ENCODE measurements at places on chromosomes 12 and 14. TPM values are rescaled to one million over a fixed set of nuclear protein-coding genes. Genes with fewer than 3 reads are reported as not detected.

The TMEM30B gene
- 2.2 TPM for total RNA-seq

The RNF212B gene
- not detected for total RNA-seq

The LRRC43 gene
- 1.2 TPM for total RNA-seq

The CCDC177 gene
- total RNA-seq, result not detected

The SLC2A3 gene
- 312 TPM for total RNA-seq

The HAL gene
- 0.96 TPM for total RNA-seq

The DTX3 gene
- 52.7 TPM for total RNA-seq

The RHOJ gene
- not detected for total RNA-seq

The SERPINA10 gene
- not detected for total RNA-seq

The NYNRIN gene
- total RNA-seq, result 0.09 TPM

The POTEG gene
- not detected for total RNA-seq

The PTPN6 gene
- 313 TPM for total RNA-seq

The FAM90A1 gene
- total RNA-seq, result 1.3 TPM

The STYK1 gene
- total RNA-seq, result 1.6 TPM

The FITM1 gene
- 2.2 TPM for total RNA-seq

The MLH3 gene
- total RNA-seq, result 19.3 TPM

The SIX6 gene
- total RNA-seq, result not detected

The SIRT4 gene
- total RNA-seq, result 4.9 TPM

The ADAM21 gene
- total RNA-seq, result not detected

The C14orf180 gene
- not detected for total RNA-seq

The EIF2S3B gene
- 0.63 TPM for total RNA-seq

The TMEM106C gene
- 149 TPM for total RNA-seq

The TMEM121 gene
- total RNA-seq, result 7.9 TPM
